ENCODE measurements at places on chromosomes 6 and 20. TPM values are rescaled to one million over a fixed set of nuclear protein-coding genes. Genes with fewer than 3 reads are reported as not detected.
A peak's percentile ranks its signal among the peaks of the same experiment; 100 is the strongest.

SFTA2 gene
- not detected for total RNA-seq

SS18L1 gene
- total RNA-seq, result 26.7 TPM

EYS gene
- not detected for total RNA-seq

BMP2 gene
- 0.12 TPM for total RNA-seq

RSPO4 gene
- total RNA-seq, result not detected

PRPH2 gene
- total RNA-seq, result not detected

SIRPB2 gene
- total RNA-seq, result not detected

RWDD2A gene
- total RNA-seq, result 1.4 TPM

ZKSCAN4 gene
- total RNA-seq, result 3.8 TPM

TINAG gene
- total RNA-seq, result not detected

PTK7 gene
- total RNA-seq, result 4.3 TPM

RARS2 gene
- total RNA-seq, result 22.7 TPM

DNA sequence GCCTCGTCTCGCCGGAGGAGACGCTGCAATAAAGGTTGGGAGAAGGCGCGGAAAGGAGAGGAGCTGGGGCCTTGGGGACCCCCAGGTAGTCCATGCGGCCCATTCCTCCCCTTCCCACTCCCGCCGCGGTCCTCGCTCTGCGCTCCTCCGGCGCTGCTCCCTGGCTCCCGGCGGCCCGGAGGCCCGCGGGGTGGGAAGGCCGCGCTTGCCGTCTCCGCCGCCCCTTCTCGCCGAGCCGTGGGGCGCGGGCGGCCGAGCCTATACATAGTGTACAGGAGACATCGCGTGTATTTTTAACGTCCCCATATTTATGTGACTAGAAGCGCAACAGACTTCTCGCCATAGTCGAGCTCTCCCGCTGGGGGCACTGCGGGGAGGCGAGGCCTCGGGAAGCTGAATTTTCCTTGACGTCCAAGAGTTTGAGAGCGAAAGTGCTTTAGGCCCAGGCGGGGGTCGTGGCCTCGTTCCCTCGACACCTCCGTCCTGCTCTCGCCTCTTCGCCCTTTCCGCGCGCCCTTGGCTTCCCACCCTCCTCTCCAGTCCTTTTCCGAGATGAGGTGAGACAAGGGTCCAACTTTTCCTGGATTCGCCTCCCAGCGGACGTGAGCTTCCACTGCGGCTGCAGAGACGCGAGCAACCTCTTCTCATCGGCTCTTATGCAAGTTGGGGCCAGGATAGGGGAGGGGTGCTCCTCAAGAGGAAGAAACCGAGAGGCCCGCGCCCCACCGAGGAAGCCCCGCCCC lies 29.0 kb downstream of the SLC12A5 start:
- DNase-seq, result peak; percentile 71

DNA sequence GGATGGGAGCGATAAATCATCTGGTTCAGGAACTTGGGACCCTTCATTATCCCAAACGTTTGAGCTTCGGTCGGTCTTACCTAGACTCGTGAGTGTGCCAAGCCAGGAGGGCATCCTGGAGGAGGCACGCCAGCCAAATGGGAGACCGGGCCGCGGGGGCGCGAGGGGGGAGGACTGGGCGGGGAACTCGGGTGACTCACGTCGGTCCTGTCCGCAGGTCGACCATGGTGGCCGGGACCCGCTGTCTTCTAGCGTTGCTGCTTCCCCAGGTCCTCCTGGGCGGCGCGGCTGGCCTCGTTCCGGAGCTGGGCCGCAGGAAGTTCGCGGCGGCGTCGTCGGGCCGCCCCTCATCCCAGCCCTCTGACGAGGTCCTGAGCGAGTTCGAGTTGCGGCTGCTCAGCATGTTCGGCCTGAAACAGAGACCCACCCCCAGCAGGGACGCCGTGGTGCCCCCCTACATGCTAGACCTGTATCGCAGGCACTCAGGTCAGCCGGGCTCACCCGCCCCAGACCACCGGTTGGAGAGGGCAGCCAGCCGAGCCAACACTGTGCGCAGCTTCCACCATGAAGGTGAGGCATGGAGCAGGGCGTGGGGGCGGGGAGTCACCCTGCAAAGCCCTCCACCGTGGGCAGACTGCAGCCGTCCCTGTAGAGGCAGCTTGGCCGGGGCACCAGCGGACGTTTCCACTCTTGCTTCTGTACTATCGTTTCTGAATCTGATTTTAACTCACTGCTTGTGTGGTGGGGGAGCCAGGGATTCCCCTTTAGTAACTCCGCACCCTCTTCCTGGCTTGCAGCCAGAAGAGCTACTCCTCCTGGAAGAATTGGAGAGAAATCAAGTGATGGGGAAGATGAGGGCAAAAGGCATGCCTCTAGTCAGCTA lies 2.7 kb downstream of the BMP2 start:
- DNase-seq, result no peak

GRCh38 chr6:131262060-131262459 lies 126.8 kb downstream of the AKAP7 start:
- DNase-seq, result no peak

GRCh38 chr6:22468256-22468965 lies 101.0 kb upstream of the HDGFL1 start:
- no peak for DNase-seq

- no peak for DNase-seq
Measured at GRCh38 chr6:134447423-134447822, 129.5 kb upstream of the SGK1 start.

DNA sequence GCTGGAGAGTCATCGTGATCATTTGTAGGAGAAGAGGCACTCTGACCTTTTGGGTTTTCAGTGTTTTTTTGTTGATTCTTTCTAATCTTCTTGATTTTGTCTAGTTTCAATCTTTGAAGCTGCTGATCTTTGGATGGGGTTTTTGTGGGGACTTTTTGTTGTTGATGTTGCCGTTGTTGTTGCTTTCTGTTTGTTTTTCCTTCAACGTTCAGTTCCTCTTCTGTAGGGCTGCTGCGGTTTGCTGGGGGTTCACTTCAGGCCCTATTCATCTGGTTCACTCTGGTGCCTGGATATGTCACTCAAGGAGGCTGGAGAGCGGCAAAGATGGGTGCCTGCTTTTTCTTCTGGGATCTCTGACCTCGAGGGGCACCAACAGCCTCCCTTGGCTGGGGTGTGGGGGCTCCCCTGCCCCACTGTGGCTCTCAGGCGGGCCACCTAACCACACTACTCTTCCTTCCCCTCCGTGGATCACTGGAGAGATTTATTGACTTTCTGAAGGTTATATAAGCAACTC lies 21.5 kb upstream of the TMEM244 start:
- peak; percentile 67 for DNase-seq

GRCh38 chr6:165805636-165806035 lies 142.6 kb upstream of the PDE10A start:
- no peak for DNase-seq

DNA sequence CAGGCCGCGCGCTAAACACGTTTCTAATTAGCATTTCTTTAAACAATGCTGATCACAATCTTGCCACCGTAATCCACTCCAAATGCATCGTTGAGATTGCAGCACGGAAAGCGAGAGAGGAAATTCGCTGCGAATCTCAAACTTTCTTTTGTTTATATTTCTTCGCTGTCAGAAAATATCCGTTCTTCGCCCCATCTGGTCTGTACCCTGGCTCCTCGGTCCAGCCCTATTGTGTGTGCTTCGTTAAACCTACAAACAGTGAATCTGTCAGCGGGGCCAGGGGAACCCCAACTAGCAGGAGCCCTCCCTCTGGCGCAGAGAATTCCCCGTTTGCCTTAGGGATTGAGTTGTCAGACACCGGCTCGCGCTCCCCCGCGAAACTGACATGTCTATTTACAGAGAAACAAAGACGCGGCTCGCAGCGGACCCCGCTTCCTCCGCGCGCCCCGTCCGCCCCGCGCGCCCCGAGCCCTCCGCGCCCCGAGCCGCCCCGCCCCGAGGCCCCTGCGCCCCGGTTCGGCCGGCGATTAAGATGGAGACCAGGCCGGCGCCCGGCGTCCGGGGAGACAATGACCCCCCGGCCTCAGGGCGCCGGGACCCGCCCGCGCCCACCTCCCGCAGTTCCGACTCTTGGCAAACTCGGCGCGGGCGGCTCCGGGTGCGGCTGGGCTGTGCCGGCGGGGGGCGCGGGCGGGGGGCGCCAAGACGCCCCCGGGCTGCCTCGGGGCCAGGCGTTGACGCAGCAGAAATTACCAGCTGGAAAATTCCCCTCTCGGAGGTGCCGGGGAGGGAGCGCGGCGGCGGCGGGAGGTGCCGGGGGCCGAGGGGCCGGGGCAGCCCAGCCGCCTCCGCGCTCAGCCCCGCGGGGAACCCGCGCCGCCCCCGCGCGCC lies 874 bp downstream of the ZBTB46 start:
- peak; percentile 66 for DNase-seq

DNA sequence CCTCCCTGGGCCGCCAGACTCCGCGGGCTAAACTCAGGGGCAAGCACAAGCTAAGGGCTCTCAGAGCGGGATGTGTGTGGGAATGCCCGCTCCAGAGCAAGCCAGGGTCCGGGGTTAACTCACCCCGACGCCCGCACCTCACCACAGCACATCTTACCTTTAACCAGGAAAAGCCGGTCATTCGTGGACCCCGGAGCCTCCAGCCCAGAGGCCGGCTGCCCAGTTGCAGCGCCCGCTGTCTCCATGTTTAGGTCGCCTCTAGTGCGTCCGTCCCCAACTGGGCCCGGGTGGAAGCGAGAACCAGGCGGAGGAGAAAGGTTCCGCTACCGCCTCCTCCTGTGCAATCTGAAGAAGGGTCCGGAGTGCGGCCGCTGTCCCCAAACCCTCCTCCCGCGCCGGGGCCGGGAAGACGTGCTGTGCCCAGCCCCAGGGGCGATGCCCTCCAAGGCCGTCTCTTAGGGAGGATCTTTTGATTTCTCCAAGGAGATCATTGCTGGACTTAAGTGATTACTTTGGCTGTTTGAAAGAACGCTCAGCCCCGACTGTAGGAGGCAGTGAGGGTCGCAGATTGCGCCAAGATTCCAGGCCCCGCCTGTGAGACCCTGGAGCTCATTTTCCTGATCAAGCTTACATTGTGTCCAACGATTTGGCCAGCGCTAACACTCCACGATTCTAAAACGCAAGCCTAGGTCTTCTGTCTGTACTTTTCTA lies at the start of gene TMEM242:
Gene TMEM242, minus strand, starts transcription at position 265 of the 711 bp plus-strand sequence. Its CDS starts 20 bp downstream, at position 245.
- peak; percentile 97 for DNase-seq

GRCh38 chr6:55668591-55668990 lies 89.6 kb upstream of the HMGCLL1 start:
- no peak for DNase-seq

- DNase-seq, result no peak
Measured at GRCh38 chr20:45774945-45775344, 16.7 kb downstream of the WFDC3 start.

DNA sequence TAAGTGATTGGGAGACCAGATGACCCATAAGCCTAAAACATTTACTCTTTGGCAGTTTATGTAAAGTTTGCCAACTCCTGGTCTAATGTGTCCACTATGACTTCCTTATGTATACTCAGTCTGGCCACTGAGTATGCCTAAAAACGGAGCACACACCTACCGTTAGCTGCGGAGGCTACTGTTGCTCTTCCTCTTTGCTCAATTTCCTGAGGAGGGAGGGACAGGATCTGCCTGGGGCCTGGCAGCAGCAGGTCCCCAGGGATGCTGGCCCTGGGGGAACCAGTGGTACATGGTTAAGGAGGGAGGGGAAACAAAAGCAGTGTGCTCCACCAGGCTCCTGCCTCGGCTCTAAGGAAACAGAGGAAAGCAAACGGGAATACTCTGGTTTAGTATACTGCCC lies 113.5 kb downstream of the CDYL start:
- peak; percentile 29 for DNase-seq

- no peak for DNase-seq
Measured at GRCh38 chr6:40891686-40892085, 147.3 kb downstream of the UNC5CL start.

DNA sequence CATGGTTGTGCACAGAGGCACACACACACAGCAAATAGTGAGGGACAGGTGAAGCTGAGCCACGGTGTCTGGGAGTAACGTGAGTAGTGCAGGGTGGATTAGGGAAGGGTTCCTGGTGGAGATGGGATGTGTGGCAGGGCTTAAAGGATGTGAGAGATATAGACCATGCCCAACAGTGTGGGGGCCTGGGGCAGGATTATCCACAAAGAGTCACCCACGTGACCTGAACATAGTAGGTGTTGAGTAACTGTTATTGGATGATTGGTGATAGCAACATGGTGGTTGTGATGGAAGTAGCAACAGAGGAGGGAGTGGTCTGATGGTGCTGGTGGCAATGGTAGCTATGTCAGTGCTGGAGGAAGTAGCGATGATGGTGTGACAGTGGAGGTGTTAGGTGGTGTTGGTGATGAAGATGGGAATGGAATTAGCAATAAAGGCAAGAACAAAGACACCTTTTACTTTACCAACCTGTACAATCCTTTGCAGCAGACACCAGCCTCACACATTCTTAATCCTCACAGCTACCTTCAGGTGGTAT lies 135.1 kb downstream of the MRPL14 start:
- no peak for DNase-seq

DNA sequence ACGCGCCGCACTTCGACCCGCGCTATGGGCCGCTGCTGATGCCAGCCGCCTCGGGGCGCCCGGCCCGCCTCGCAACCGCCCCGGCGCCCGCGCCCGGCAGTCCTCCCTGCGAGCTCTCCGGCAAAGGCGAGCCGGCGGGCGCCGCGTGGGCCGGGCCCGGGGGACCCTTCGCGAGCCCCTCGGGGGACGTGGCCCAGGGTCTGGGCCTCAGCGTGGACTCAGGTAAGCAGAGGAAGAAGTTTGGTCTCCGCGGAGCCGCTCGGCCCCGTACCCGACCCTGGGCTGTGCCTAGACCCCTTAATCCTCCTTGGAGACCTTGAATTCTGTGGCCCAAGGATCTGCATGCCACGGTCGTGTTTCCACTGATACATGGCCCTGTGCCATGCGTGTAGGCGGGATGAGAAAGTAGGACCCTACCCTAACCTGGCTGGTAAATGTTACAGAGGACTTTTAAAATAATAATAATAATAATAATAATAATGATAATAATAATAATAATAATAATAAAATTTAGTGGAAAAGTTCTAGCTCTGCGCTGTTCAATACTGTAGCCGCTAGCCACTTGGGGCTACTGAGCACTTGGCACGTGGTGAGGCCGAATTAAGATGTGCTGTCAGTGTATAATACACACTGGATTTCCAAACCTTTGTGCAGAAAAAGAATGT lies 5.6 kb downstream of the VGLL2 start:
- no peak for DNase-seq

DNA sequence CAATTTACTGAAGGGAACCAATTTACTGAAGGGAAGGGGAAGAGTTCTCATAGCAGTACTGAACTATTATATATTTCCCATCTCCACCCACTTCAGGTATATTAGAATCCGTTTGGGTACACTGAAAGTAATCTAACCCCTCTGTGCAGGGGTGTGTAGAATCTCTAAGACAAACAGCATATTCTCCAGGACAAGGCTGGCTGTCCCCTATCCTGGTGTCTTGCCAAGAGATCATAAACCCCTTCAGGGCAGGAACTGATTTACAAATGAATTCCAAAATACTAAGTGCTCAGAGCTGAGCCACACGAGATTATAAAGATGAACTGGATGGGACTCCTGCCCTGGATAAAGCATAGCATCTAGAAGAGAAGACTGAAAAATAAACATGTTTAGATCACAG lies 9.2 kb downstream of the ASF1A start:
- DNase-seq, result no peak

DNA sequence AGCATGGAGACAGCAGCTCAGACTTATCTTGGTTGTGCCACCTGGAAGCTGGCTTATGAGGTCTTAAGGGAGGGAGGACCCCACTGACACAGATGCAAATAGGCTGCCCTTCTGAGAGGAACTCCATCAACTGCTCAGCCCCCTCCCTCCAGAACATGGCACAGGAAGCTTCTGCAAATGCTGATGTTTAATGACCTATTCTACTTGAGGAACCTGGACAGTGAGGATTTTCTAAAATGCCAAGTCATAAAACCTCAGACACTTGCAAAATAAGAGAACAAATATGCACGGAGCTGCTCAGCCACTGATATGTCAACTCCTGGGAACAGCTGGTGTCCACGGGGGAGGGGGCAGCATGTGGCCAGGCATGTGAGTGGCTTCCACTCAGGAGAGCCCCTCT lies 3.5 kb downstream of the CST9 start:
- DNase-seq, result no peak

GRCh38 chr6:166331503-166332415 lies 10.6 kb downstream of the SFT2D1 start:
- peak; percentile 8 for DNase-seq

Data from activated CD4-positive, alpha-beta T cell treated with anti-CD3 and anti-CD28 coated beads, Interleukin-2, amount 10 ng/mL, durations not matched to agents 24 days and 14 days (primary cell).